Suprapubic skin (tissue), 4 donors: ENCODE measurements at places on chromosomes 5 and 9. TPM values are rescaled to one million over a fixed set of nuclear protein-coding genes. Genes with fewer than 3 reads are reported as not detected.

GRCh38 chr9:77803423-77803822 is 155.3 kb upstream of the GNA14 start:
- no peak for DNase-seq

TMC1 gene
- total RNA-seq = not detected

PCDHGA4 gene
- total RNA-seq = 2.0 TPM

- no peak for DNase-seq
Measured at GRCh38 chr5:153974131-153974812, 64.4 kb downstream of the FAM114A2 start.

DNA sequence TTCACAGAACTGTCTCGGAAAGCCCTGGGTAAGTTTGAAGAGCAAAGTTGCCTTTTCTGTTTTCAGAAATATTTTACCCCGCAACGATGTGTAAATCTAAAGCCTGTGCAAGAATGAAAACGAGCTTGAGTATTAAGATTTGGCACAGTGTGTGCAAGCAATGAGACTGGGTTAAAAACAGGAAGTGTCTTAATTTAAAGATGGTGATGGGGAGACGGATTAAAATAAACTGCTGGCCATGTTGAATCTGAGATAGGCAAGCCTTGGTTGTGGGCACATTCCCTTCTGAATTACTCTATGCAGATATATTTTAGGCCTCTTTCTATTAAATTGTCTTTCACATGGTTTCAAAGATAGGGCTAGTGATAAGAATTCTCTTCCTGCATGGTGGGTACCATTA is 294.2 kb upstream of the DMRT1 start:
- DNase-seq = no peak

DNA sequence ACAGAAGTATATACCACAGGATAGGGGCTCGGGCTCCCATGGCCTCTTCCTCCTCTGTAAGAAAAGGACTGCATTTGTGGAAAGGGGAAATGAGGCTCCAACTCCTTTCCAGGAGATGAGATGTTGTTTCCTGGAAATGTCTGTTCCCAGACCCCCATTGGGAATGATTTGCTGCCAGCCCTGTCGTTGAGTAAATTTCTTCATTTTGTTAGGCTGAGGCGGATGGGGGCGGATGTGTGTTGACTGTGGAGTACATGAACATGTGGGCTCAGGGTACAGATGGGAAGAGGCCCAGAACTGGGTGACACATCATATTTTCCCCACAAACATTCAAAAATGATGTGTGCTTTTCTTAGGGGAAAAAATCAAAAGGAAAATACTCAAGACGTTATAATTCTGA is 28.8 kb upstream of the TNFAIP8 start:
- no peak for DNase-seq

SLC34A1 gene
- 0.29 TPM for total RNA-seq

DNA sequence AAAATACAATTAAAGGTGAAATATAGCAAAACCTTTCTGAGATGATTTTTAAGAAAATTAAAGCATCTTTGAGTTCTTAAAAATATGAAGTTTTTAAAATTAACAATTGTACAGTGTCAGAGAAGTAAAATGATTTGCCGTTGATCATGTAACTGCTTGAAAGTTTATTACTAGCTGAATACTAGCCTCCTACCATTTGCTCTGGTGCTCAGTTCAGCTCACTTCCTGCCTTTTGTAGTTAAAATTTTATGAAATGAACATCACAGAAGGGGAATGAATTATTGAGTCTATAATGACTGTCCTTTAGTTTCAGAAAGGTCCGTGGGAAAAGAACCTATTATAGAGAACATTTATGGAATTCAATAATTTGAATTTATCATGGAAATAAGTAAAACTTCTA is 9.7 kb downstream of the YTHDC2 start:
- DNase-seq = no peak

GRCh38 chr5:44538797-44539601 is 149.8 kb upstream of the FGF10 start:
- DNase-seq = no peak

GRCh38 chr5:174446988-174447387 is 277.4 kb upstream of the MSX2 start:
- no peak for DNase-seq

DNA sequence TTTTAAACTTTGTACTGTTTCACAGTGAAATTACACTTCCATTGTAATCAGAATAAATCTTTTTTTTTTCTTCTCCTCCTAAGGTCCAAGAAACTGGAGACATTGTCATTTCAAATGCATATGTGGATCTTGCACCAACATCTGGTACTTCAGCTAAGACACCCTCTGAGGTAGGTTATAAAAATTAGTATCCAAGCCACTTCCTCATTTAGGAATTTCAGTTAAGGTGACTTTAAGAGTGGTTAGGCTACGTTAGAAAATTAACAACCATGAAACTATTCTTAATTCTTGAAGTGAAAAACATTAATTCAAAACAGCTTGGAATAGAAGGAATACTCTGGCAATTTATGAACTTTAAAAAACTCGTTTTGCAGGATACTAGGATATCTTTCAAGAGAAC is 77.5 kb downstream of the HSD17B4 start:
- no peak for DNase-seq

DAB2IP gene
- total RNA-seq = 51.9 TPM
